ENCODE measurements at places on chromosomes 4 and X.

DNA sequence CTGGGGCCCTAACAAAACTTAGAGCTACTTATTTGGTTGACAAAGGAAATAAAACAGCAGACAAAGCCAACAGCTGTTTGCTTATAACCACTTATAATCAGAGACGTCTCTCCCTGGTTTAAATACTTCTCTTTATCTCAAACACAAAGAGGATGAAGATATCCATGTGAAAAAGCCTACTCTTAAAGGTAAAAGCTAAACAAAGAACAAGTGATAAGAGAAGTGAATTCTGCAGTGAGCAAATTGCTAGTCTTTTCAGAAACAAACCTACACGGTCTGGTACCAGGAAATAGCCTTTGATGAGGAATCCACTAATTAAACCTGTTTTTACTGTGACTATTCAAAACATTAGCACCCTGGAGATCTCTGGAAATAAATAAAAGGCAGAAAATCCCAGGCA lies 46.7 kb downstream of the GRIA3 start:
- DNase-seq: no peak

GRCh38 chr4:80261989-80262600 lies 4.4 kb upstream of the FGF5 start:
- DNase-seq: no peak

- DNase-seq: no peak
Observed at GRCh38 chr4:1595789-1596325, 88.3 kb downstream of the FAM53A start.

DNA sequence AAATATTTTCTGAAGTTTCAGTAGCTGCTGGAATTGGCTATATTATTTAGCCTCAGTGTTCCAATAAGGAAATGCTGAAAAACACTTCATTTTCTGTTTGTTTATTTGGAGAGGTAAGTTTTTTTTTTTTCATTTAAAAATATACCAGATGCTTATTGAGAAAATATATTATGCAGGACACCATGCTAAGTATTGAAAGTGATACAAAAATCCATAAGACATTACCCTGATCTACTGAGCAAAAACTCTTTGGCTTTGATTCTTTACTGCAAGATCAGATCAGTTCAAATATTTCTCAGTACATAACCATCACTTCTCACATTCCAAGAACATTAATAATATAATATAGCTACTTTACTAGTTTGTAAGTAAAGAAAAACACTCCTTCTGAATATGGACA lies 123.4 kb upstream of the PACRGL start:
- no peak for DNase-seq

DNA sequence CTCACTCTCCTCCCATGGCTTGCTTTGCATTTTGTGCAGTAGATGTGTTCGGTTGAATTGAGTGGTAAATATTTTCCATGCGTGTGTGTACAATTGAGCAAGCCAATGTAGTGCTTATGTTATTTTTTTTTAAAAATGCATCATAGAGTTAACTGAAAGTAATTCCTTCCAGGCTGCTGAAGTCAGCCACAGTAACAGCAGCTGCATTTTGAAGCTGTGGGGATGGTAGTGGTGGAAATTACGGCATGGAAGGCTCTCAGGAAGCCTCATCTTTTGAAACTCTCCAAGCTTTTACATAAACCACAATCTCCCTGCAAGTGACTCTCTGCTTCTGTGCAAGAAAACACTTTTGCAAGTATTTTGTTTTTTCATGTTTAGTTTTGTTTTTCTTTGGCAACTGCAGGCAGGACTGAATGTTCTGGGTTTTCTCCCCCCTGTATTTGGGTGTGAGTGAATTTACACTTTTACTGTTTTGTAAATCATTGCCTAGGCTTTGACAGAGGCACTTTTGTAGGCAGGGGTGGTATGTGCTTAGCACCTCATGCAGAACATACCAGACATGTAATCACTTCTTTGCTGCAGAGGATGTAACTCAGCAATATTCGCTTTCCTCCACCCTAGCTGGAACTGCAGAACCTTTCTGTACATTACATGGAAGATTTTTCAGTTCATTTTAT lies 56.2 kb downstream of the LRRC66 start:
- DNase-seq: no peak

GRCh38 chr4:98638661-98639060 lies 19.8 kb downstream of the TSPAN5 start:
- no peak for DNase-seq

- no peak for DNase-seq
Observed at GRCh38 chr4:172630280-172630679, 538.3 kb upstream of the GALNT7 start.

DNA sequence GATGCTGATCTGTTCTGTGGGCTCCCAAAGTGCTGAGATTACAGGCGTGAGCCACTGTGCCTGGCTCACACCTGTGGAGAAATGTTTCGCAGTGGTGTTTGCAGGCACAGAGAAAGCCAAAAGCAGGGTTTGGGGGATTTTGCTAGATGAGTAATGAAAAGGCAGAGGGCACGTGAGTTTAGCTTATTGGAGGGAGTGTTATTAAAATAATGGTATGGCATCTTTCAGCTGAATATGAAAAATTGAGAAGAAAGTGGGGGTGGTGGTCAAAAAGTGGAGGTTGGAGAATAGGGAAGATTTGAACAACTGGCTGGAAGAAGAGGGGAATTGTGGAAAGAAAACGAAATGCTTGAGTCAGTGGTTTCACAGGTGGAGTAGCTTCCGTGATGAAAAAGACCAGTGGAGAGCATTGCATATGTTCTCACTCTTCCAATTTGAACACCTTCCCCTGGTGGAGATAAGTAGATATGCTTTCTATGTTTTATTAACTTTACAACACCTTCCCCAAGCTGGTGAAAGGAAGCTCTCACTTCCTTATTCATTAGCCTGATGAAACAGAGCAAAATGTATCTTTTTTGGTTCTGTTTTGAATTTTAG lies 1.1 kb upstream of the CHST7 start:
- DNase-seq: no peak

DNA sequence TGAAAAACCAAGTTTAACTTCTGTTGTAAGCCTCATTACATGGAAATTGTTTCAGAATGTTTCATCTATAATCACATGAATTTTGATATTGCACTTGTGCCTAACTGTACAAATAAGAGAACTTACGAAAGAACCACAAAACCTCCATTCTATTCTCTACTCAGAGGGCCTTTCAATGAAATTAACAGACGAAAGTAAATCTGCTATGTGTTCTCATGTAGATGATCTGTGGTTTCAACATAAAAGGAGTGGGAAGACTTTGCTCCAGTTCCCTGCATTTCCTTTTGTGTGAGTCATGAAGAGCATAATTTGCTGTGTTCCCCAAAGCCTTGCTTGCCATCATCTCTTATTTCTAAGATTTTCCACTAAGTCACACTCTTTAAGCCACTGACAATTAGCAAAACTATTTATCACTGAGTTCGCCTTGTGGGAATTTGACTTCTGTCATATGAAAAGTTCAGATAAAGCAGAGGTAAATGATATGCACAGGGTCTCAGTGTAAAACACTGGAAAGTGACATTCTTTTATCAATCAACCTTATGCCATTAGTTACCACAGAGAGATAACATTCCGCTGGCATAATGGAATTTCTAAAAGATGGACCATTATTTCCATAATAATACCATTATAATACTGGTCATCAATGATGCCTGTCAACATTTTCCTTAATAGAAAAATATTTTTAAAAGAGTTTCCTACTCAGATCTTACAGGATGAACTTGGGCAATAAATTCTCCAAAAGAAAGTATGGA lies 329.8 kb downstream of the NR3C2 start:
- DNase-seq: no peak

- no peak for DNase-seq
Observed at GRCh38 chr4:61149278-61149677, 50.8 kb upstream of the ADGRL3 start.

DNA sequence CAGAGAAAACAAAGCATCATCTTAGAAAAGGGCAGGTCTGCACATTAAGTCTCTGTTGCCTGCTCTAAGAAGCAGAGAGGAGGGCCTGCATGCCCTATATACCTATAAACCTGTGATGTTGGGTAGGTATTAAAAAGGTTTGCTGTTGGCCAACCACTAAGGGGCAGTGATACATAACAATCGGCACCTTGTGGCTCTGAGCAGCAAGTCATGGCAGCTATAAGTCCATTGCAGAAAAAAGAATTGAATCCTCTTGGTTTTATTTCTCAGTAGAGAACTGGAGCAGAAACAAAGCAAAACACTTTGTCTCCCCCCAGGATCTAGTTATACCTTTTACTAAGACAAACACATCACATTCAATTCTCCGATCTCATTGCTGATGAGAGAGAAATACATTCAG lies 1364.4 kb downstream of the STIM2 start:
- no peak for DNase-seq

GRCh38 chr4:173365359-173365996 lies 5.3 kb upstream of the SAP30 start:
- DNase-seq: no peak

DNA sequence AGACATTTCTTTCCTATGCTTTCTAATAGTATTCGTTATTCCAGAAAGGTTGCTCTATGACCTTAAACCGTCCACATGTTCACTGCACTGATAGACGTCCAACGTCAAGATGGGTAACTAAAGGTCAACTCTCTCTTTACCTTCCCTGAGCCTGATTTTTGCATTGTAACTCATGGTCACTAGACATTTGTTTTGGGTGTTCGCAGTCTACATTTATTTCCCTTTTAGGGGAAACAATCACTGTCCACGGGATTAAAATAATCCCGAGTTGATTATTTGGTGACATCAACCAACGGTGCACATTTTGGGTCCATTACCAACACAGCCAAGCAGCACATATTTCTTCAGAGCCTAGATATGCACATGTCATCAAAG lies 540 bp upstream of the HADH start:
- no peak for DNase-seq

- no peak for DNase-seq
Observed at GRCh38 chrX:142214081-142214480, 9.0 kb upstream of the MAGEC2 start.

- no peak for DNase-seq
Observed at GRCh38 chr4:76596713-76597112, 161.7 kb downstream of the SHROOM3 start.

DNA sequence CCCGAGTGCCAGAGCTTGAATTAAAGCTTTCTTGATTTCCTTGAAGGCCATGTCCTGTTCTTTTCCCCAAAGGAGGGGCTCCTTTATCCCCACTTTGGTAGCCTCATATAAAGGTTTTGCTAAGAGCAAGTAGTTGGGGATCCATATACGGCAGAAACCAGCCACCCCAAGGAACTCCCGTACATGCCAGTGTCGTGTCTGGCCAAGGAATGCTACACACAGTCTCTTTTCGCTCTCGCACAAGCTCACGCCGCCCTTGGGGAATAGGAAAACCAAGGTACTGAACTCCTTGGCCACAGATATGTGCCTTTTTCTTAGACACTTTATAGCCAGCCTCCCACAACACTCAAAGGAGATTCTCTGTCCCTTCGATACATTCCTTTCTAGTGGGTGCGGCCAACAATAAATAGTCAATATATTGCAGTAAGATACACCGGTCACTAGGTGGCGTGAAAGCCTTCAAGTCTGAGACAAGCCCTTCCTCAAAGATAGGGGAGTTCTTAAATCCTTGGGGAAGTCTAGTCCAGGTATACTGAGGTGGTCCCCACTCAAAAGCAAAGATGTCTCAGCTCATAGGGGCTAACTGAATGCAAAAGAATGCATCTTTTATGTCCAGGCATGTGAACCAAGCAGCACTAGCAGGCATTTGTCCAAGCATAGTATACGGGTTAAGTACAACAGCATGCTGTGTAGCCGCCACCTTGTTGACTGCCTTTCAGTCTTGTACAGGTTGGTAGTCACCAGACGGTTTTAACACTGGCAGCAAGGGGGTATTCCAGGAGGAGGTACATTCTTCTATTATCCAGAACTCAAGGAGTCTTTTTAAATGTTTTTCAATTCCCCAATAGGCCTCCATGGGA lies 57.8 kb upstream of the XAGE1B start:
- DNase-seq: no peak

- no peak for DNase-seq
Observed at GRCh38 chrX:39409246-39409917, 608.1 kb downstream of the MID1IP1 start.

GRCh38 chr4:44652002-44652401 lies 577 bp upstream of the YIPF7 start:
- no peak for DNase-seq

- DNase-seq: no peak
Observed at GRCh38 chr4:32932156-32932555, 2212.0 kb downstream of the PCDH7 start.

GRCh38 chr4:4560642-4561041 lies 18.8 kb upstream of the STX18 start:
- DNase-seq: no peak
